ENCODE measurements at places on chromosomes 12 and 14. TPM values are rescaled to one million over a fixed set of nuclear protein-coding genes. Genes with fewer than 3 reads are reported as not detected.

The RHEBL1 gene
- 1.2 TPM for total RNA-seq

The CCDC196 gene
- not detected for total RNA-seq

The IFNG-AS1 gene
- total RNA-seq: not detected

DNA sequence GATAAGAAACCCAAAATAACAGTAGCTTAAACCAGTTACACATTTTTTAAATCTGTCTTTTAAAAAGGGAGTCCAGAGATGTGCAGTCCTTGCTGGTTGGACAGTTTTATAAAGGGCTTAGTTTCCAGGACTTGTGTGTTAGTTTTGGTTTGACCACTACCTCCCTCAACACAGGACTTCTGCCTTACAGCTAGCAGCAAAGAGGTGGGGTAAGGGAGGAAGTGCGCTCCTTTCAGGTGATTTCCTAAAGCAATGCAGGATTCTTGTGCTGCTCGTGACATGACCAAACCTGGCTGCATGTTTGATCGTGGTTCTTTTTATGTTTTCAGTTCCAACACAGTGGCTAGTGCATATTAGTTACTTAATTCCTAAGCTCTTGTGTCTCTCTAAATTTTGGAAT lies 266.2 kb downstream of the TMTC2 start:
- no peak for DNase-seq
- peaks cover 9% of the 10 kb centered on the region for H3K36me3 ChIP-seq
- H3K27me3 ChIP-seq: no peaks in the 10 kb centered on the region
- no peak overlapping the region for H3K4me3 ChIP-seq

- H3K36me3 ChIP-seq: no peaks in the 10 kb centered on the region
- DNase-seq: no peak
- no peak overlapping the region for H3K4me3 ChIP-seq
- H3K27me3 ChIP-seq: no peaks in the 10 kb centered on the region
- H3K4me1 ChIP-seq: peaks cover 16% of the 10 kb centered on the region
Observed at GRCh38 chr12:123071099-123071800, 79.6 kb downstream of the PITPNM2 start.

DNA sequence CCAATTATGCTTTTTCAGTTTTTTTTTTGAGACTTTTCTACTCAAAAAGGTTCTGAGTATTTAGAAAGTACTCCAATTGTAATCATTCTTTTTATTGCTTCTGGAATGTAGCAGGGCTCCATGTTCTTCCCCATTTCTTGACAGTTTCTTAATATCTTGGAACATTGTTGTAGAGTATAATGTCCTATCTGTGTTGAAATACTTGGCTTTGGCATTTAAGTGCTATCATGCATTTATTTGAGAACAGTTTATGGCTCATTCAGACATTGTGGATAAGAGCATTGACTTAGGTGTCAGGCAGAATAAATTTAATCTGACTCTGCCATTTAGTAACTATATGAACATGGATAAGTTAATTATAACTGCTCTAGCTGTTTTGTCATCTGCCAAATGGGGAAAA lies 28.3 kb downstream of the ADIPOR2 start:
- H3K4me1 ChIP-seq: peaks cover 15% of the 10 kb centered on the region
- no peak overlapping the region for H3K4me3 ChIP-seq
- DNase-seq: no peak
- no peak overlapping the region for H3K27ac ChIP-seq

- peaks cover 15% of the 10 kb centered on the region for H3K27me3 ChIP-seq
- H3K4me3 ChIP-seq: no peak overlapping the region
- DNase-seq: no peak
- H3K36me3 ChIP-seq: no peaks in the 10 kb centered on the region
- no peak overlapping the region for H3K27ac ChIP-seq
Observed at GRCh38 chr12:54991161-54991990, 6.8 kb upstream of the TESPA1 start.

DNA sequence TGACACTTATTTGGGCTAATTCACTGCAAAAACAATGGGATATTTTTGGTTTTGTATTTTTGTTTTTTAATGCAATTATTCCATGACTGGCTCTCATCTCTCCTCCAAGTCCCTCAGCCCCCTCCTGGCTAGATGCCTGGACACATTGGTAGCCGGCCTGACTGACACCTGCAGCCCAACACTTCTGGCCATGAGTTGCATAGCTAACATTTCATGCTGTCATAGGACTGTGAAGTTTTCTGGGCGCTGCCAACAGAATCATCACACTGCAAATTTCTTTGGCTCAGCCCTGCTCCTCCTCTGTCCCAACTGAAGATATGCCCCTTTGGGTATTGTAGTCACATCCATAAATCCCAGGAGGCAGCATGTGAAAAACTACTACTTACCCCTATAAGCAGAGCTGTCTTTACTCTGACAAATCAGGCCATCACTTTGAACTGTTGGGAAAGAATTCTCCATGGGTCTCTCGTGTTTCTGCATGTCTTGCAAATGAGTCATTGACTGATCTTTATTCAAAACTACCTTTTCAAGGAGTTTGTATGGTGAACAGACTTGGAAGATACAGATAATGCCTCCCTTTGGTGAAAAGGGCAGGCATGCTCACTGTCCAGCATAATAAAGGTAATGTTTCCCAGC lies 126.7 kb upstream of the LGR5 start:
- no peaks in the 10 kb centered on the region for H3K36me3 ChIP-seq
- no peak overlapping the region for H3K4me3 ChIP-seq
- no peak for DNase-seq
- no peak overlapping the region for H3K27ac ChIP-seq

GRCh38 chr12:40222247-40222646 lies 2.5 kb upstream of the LRRK2 start:
- DNase-seq: no peak
- peaks cover 8% of the 10 kb centered on the region for H3K4me1 ChIP-seq
- no peak overlapping the region for H3K27ac ChIP-seq
- no peaks in the 10 kb centered on the region for H3K36me3 ChIP-seq
- H3K4me3 ChIP-seq: no peak overlapping the region
- H3K27me3 ChIP-seq: peaks cover 45% of the 10 kb centered on the region

- peaks cover 7% of the 10 kb centered on the region for H3K27me3 ChIP-seq
- no peak for DNase-seq
- H3K4me1 ChIP-seq: no peaks in the 10 kb centered on the region
- H3K36me3 ChIP-seq: no peaks in the 10 kb centered on the region
- H3K4me3 ChIP-seq: no peak overlapping the region
Observed at GRCh38 chr12:5548152-5548943, 116.4 kb downstream of the NTF3 start.

DNA sequence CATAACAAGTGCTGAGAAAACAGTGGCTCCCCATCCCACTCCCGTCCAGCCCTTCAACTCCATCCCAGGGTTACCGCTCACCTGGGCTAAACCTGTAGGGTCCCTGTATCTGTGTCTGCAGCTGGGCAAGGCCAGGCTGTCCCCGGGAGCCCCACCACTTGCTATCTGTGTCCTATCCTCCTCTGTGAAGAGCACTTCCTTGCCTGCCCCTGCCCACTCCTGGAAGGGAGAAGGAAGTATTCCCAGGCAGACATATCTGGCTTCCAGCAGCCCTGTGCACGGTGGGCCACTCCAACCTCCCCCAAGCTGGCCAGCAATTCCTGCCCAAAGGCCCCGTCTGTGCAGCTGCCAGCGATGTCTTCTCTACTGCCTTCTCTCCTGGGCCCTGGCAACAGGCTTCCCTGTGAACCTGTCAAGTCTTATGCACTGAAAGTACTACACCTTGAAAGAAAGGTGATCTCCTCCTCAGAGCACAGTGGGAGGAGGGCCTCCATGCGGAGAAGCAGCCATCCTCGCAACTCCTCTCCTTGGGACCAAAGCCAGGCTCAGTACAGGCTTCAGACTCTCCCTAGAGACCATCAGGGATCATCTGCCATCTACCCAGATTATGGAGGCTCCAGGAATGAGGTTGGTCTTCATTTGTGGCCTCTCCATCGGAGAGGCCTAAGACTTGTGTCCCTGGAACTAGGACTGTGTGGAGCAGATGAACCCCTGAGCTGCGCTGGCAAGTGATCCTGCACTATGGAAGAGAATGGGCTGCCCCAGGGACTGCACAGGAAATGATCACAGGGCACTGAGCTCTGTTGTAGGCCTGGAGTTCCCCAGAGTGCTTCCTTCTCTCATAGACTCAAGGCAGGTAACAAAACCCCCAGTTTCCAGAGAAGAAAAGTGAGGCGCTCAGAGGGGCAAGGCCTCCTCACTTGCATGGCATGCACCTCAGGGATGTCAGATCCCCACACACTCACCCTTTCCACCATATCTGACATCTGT lies 663.6 kb downstream of the BCL11B start:
- no peaks in the 10 kb centered on the region for H3K27me3 ChIP-seq
- DNase-seq: peak; percentile 74
- H3K27ac ChIP-seq: no peak overlapping the region
- no peak overlapping the region for H3K4me3 ChIP-seq

DNA sequence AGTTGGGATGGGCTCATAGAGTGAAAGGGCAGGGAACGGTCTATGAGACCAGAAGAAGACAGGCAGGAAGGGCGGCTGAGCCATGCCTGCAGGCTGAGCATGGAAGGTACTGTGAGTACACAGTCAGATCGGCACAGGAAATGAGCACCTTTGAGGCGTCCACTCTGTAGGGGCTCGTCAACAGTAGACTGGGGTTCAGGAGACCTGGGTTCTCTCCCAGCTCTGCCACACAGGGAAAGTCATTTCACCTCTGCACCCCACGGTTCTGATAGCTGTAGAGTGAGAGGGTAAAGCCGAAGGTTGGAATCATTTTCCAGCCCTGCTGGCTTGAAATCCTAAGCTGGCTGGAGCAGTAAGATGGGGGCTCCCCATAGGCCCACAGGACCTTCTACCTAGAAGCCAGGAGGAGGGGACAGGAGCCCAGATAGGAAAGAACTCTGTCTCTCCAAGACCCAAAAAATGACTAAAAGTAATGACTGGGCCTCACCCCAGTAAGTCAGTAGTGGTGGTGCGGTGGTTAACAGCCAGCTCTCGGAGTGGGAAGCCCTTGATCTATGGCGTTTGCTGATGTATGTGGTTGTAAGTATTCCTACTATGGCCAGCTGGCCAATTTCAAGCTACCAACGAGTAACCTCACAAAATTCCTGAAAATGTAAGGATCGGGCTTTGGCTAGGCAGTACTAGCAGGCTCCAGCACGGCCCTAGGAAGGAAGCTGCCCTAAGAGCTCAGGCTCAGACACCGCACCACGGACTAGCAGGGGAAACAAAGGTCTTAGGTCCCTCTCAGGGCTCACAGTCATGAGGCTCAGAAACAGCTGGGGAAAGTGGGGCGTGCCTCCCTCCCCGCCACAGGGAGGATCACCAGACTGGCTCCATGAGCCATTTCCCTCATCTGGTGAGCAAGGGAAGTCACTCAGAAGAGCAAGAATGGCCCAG lies 10.3 kb upstream of the CD27 start:
- no peaks in the 10 kb centered on the region for H3K27me3 ChIP-seq
- no peaks in the 10 kb centered on the region for H3K36me3 ChIP-seq
- peaks cover 21% of the 10 kb centered on the region for H3K4me1 ChIP-seq

GRCh38 chr14:77579065-77579464 lies 37.4 kb downstream of the SPTLC2 start:
- H3K27ac ChIP-seq: peak overlapping the region; percentile 70
- peaks cover 4% of the 10 kb centered on the region for H3K36me3 ChIP-seq
- no peaks in the 10 kb centered on the region for H3K27me3 ChIP-seq
- H3K4me1 ChIP-seq: peaks cover 42% of the 10 kb centered on the region
- DNase-seq: no peak
